ENCODE measurements at places on chromosomes 1 and 21.
A peak's percentile ranks its signal among the peaks of the same experiment; 100 is the strongest.

- H3K4me3 ChIP-seq: no peak overlapping the region
- no peaks in the 10 kb centered on the region for H3K4me1 ChIP-seq
- DNase-seq: no peak
- no peaks in the 10 kb centered on the region for H3K27me3 ChIP-seq
- no peak overlapping the region for H3K27ac ChIP-seq
Measured at GRCh38 chr1:236904892-236905741, 99.1 kb downstream of the MT1HL1 start.

DNA sequence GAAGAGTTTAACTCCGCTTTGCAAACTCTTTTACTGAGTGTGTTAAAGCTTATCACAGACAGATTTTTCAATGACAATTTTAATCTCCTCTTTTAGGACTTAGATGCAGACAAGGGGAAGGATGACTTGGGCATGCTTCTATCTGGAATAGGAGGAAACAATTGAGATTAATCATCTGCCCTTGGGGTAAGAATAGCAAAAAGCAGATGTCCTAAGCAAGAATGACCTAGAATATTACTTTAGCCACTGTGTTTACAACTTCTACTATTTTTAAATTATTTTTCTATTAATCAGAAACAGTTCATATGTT, 569.0 kb upstream of the ADGRL2 start:
- no peak overlapping the region for H3K4me3 ChIP-seq
- no peaks in the 10 kb centered on the region for H3K27me3 ChIP-seq
- peaks cover 2% of the 10 kb centered on the region for H3K4me1 ChIP-seq
- H3K36me3 ChIP-seq: no peaks in the 10 kb centered on the region
- no peak for DNase-seq

GRCh38 chr1:239570878-239571277, 184.5 kb downstream of the CHRM3 start:
- H3K36me3 ChIP-seq: no peaks in the 10 kb centered on the region
- H3K4me3 ChIP-seq: no peak overlapping the region
- H3K27me3 ChIP-seq: no peaks in the 10 kb centered on the region
- no peaks in the 10 kb centered on the region for H3K4me1 ChIP-seq
- no peak overlapping the region for H3K27ac ChIP-seq

DNA sequence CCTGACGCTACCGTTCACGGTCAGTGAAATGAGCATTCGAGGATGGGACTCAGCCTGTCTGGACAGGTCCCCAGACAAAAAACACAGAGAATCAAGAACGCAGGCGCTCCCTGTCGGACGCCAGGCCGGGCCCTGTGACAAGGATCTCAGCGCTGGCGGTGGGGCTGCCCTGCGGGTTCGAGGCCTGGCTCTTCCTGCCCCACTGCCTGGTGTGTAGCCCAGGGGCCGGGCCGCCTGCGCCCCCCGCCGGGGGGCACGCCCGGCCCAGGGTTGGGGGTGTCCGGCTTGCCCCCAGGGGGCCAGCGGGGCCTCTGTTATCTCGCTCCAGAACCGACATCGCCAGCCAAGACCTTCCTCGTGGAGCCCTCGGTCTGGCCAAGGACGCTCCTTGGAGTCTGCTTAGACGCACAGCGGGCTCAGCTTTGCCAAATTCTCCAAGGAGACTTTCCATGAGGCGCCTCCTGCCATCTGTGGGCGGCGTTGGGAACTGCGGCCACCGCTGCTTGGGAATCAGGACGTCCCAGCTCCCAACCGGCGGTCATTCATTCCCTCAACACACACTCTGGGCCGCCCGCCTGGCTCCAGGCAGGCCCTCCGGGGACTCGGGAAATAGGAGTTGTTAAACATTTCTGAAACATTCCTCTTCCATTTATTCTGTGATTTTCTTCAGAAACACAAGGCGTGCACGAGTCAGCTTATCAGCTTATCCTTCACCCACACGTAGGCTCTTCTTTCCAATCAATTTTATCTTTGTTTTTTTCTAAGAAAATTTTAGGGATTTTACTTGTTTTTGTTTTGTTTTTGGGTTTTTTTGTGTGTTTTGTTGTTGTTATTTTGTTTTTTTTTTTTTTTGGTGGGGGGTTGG, 11.3 kb upstream of the RIPK4 start:
- H3K27ac ChIP-seq: no peak overlapping the region
- H3K27me3 ChIP-seq: peaks cover 1% of the 10 kb centered on the region
- peaks cover 2% of the 10 kb centered on the region for H3K4me1 ChIP-seq
- no peaks in the 10 kb centered on the region for H3K36me3 ChIP-seq
- no peak overlapping the region for H3K4me3 ChIP-seq

GRCh38 chr1:44721485-44722361, 9.2 kb downstream of the RNU5D-1 start:
- H3K27me3 ChIP-seq: no peaks in the 10 kb centered on the region
- no peak overlapping the region for H3K4me3 ChIP-seq
- no peak for DNase-seq
- H3K36me3 ChIP-seq: no peaks in the 10 kb centered on the region
- H3K27ac ChIP-seq: peak overlapping the region; percentile 62
- H3K4me1 ChIP-seq: no peaks in the 10 kb centered on the region

DNA sequence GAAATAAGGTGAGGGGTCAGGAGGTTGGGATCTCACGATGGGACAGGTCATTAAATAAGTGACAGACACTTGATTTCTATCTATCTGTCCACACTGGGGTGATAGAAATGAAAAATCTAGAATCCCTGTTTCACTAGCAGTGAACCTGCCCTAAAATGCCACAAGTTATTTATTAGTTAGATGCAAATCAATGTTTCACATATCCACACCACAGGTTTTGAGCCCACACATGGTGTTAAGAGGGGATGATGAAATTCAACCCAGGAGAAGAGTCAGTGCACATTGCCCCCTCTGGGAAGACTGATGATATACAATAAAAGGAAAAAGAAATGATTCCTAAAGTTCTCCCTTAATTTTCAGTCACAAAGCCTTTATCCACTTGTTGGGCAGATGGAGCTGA, 10.1 kb upstream of the NTPCR start:
- DNase-seq: no peak
- H3K27ac ChIP-seq: no peak overlapping the region
- H3K4me1 ChIP-seq: no peaks in the 10 kb centered on the region
- H3K36me3 ChIP-seq: no peaks in the 10 kb centered on the region

GRCh38 chr1:20087668-20088067, 17.7 kb downstream of the PLA2G5 start:
- no peak overlapping the region for H3K4me3 ChIP-seq
- no peaks in the 10 kb centered on the region for H3K36me3 ChIP-seq
- no peak for DNase-seq

- H3K4me1 ChIP-seq: no peaks in the 10 kb centered on the region
- H3K36me3 ChIP-seq: no peaks in the 10 kb centered on the region
- H3K27ac ChIP-seq: no peak overlapping the region
- H3K4me3 ChIP-seq: no peak overlapping the region
- no peak for DNase-seq
Measured at GRCh38 chr1:22953057-22953739, 19.5 kb downstream of the LACTBL1 start.

GRCh38 chr1:100565937-100566699, 28.2 kb downstream of the GPR88 start:
- no peaks in the 10 kb centered on the region for H3K27me3 ChIP-seq
- no peak overlapping the region for H3K27ac ChIP-seq
- no peak for DNase-seq
- no peaks in the 10 kb centered on the region for H3K4me1 ChIP-seq
- no peak overlapping the region for H3K4me3 ChIP-seq
- no peaks in the 10 kb centered on the region for H3K36me3 ChIP-seq

DNA sequence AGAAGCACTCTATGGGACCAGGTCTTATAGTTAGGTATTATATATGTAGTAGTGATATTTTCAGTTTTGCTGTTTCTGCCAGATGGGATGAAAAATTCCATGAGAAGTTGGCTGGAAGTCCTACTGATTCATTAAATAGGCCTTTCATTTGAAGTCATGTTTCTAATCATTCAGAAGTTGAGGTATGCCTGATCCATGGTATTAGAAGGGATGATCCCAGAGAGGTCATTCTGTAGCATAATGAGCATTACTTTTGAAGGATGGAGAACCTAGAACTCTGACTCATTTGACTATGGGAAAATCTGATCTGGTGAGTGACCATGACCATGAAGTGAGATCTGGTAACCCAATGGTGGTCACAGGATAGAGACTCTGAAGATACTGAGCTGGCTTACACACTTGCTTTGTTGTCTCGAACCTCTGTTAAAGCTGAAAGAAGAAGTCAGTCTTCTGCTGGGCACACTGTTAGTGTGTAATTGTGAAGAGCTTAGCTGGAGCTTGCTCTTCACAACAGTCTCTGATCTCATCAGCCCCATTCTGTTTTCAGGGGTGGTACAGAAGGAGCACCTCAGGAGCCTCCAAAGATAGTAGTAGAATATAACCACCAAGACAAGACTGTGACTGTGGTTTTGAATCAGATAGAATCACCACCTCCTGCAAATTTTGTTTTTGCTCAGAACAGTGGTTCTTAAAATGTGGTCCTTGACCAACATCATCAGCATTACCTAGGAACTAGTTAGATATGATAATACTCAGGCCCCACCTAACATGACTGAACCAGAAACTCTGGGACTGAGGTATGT, 9.0 kb downstream of the MGST3 start:
- no peak overlapping the region for H3K27ac ChIP-seq
- no peak overlapping the region for H3K4me3 ChIP-seq
- peaks cover 4% of the 10 kb centered on the region for H3K4me1 ChIP-seq
- H3K36me3 ChIP-seq: no peaks in the 10 kb centered on the region
- no peak for DNase-seq
- no peaks in the 10 kb centered on the region for H3K27me3 ChIP-seq

DNA sequence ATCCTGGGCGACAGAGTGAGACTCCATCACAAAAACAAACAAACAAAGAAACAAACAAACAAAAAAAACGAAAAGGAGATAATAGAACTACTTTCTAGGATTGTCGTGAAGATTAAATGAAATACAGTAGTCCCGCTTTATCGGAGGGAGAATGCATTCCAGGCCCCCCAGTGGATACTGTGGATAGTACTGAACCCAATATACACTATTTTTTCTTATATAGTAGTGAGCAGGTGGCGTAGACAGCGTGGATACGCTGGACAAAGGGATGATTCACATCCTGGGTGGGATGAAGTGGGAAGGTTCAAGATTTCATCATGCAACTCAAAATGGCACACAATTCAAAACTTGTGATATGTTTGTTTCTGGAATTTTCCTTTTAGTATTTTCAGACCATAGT, 8.0 kb downstream of the SLC35F3 start:
- no peaks in the 10 kb centered on the region for H3K27me3 ChIP-seq
- no peaks in the 10 kb centered on the region for H3K4me1 ChIP-seq
- no peaks in the 10 kb centered on the region for H3K36me3 ChIP-seq
- no peak for DNase-seq
- no peak overlapping the region for H3K4me3 ChIP-seq

GRCh38 chr21:15604413-15604812, 125.4 kb upstream of the USP25 start:
- H3K27me3 ChIP-seq: no peaks in the 10 kb centered on the region
- no peak for DNase-seq
- H3K4me1 ChIP-seq: no peaks in the 10 kb centered on the region
- no peak overlapping the region for H3K27ac ChIP-seq
- no peaks in the 10 kb centered on the region for H3K36me3 ChIP-seq
- no peak overlapping the region for H3K4me3 ChIP-seq

DNA sequence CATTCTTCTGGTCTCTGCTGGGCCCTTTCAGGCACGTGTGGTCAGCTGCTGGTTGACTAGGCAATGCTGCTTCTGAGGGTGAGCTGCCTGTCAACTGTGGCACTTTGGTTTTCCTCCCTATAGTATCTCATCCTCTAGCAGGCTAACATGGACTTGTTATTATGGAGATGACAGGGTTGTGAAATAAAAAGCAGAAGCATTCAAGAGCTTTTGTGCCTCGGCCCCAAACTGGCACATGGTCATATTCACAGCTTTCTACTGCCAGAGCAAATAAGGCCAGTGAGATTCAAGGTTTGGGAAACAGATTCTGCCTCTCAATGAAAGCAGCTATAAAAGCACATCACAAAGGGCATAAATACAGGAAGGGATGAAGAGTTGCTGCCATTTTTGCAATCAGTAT, 1.6 kb upstream of the ZNF124 start:
- no peak overlapping the region for H3K27ac ChIP-seq
- no peaks in the 10 kb centered on the region for H3K27me3 ChIP-seq
- no peak for DNase-seq
- no peak overlapping the region for H3K4me3 ChIP-seq
- 0 out of 2 replicates have a peak, but pooled peaks cover 2% of the 10 kb centered on the region for H3K4me1 ChIP-seq
- H3K36me3 ChIP-seq: 0 out of 2 replicates have a peak, but pooled peaks cover 3% of the 10 kb centered on the region

- H3K4me1 ChIP-seq: peaks cover 9% of the 10 kb centered on the region
- no peak for DNase-seq
- no peak overlapping the region for H3K4me3 ChIP-seq
Measured at GRCh38 chr1:21532496-21532895, 23.3 kb downstream of the ALPL start.

GRCh38 chr1:99648107-99648506, 2.2 kb downstream of the PALMD start:
- H3K27me3 ChIP-seq: no peaks in the 10 kb centered on the region
- H3K27ac ChIP-seq: no peak overlapping the region

- no peaks in the 10 kb centered on the region for H3K27me3 ChIP-seq
- H3K4me1 ChIP-seq: peaks cover 5% of the 10 kb centered on the region
- DNase-seq: no peak
- no peak overlapping the region for H3K27ac ChIP-seq
- H3K4me3 ChIP-seq: no peak overlapping the region
Measured at GRCh38 chr1:3139451-3139852, 70.4 kb downstream of the PRDM16 start.

- no peak for DNase-seq
- H3K4me1 ChIP-seq: no peaks in the 10 kb centered on the region
- H3K4me3 ChIP-seq: no peak overlapping the region
- no peak overlapping the region for H3K27ac ChIP-seq
Measured at GRCh38 chr1:29362764-29363163, 126.4 kb downstream of the PTPRU start.

- DNase-seq: no peak
- no peaks in the 10 kb centered on the region for H3K27me3 ChIP-seq
- H3K36me3 ChIP-seq: no peaks in the 10 kb centered on the region
- no peaks in the 10 kb centered on the region for H3K4me1 ChIP-seq
- no peak overlapping the region for H3K4me3 ChIP-seq
Measured at GRCh38 chr21:27033471-27033870, 66.6 kb upstream of the ADAMTS5 start.

- no peak for DNase-seq
- H3K27me3 ChIP-seq: no peaks in the 10 kb centered on the region
- no peak overlapping the region for H3K4me3 ChIP-seq
- H3K4me1 ChIP-seq: peaks cover 12% of the 10 kb centered on the region
- no peak overlapping the region for H3K27ac ChIP-seq
Measured at GRCh38 chr1:21921100-21921875, 15.8 kb downstream of the HSPG2 start.

DNA sequence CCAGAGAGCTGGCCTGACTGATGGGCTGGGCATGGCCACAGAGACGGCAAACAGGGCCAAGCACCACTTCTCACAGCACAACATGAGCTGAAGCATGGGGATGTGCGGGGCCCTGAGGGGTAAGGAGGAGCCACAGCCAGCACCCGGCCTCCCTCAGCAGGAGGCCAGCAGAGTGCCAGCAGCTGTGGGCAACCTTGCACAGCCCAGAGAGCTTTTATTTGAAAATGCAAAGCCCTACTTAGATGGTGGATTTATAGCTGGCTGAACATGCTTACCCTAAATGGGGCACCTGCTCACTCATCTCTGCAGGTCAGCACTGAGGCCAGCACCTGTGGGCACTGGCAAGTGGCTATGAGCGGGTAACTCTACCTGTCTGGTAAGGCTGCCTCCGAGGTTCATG, 44.1 kb downstream of the SLC66A1 start:
- H3K4me3 ChIP-seq: no peak overlapping the region
- H3K4me1 ChIP-seq: peaks cover 16% of the 10 kb centered on the region
- H3K36me3 ChIP-seq: peaks cover 3% of the 10 kb centered on the region
- no peak for DNase-seq

- no peaks in the 10 kb centered on the region for H3K27me3 ChIP-seq
- no peaks in the 10 kb centered on the region for H3K4me1 ChIP-seq
- DNase-seq: no peak
- H3K36me3 ChIP-seq: no peaks in the 10 kb centered on the region
- H3K4me3 ChIP-seq: no peak overlapping the region
- H3K27ac ChIP-seq: no peak overlapping the region
Measured at GRCh38 chr1:29859126-29859525, 622.8 kb downstream of the PTPRU start.

Data from H1 (cell line).